Effector CD4-positive, alpha-beta T cell (primary cell): ENCODE measurements at places on chromosomes 1 and 21.

GRCh38 chr1:192639607-192640368, 3.8 kb downstream of the RGS13 start:
- no peak for DNase-seq

- no peak for DNase-seq
These were observed 170.7 kb upstream of the POU3F1 start for GRCh38 chr1:38217316-38217715.

DNA sequence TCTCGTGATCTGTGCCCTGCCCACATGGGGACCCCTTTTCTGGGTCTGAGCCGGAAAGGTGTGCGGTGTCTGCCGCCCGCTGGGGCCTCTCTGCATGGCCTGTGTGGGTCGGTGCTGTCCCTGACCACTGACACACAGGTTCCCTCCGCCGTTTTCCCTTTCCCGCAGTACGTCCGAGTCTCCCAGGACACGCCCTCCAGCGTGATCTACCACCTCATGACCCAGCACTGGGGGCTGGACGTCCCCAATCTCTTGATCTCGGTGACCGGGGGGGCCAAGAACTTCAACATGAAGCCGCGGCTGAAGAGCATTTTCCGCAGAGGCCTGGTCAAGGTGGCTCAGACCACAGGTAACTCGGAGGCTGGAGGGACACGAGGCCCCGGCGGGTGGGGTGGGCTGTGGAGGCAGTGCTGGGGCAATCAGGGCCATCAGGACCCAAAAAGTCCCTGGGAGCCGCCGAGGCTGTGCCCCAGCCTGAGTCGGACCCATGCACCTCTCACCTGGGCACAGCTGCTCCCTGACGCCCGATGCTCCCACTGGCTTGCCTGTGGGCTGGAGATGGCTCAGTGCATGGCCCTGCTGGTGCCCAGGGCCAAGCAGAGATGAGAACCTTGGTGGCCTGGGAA, 13.3 kb downstream of the TRPM2 start:
- DNase-seq = no peak

- DNase-seq = no peak
These were observed 226.7 kb downstream of the KCNT2 start for GRCh38 chr1:196381544-196381943.

GRCh38 chr1:181184621-181185020, 96.1 kb downstream of the IER5 start:
- DNase-seq = no peak

GRCh38 chr1:201274616-201275252, 8.6 kb upstream of the PKP1 start:
- DNase-seq = no peak

DNA sequence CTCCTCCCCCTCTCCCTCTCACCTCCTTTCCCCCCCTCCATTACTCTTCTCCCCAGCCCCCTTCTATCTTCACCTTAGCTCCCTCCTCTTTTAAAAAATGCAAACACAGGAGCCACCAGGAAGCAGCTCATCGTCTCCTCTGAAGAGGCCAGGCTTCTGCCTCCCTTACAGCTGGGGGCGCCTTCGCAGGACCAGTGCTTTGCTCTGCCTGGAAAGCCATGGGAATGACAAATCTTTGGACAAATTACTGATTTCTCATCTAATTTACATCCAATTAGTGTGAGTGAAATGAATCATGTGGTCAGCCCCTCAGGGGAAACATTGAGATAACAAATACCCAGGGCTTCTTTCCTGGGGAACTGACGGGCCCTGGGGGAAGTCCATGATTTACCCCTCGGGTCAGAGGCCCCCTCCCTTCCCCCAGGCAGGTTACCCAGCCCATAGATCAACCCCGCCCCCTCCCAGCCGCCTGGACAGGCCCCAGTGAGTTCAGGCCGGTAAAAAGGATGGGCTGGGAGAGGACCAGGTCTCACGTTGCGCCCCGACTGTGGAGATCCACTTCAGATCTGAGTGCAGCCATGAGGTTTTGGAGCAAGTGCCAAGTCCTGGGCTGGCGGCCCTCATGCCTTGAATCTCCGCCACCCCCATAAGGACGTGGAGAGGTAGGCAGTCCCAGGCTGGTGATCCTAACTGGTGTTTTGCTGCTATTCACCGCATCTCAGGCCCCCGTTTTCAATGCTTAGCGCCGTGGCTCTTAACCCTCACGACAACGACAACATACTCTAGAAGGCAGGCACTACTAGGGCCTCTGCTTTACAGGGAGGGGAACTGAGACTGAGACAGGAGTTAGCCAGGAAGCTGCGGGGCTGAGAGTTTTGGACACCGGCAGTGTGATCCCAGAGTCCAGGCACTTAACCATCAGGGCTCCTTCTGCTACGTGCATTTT, 300.8 kb downstream of the RRAGC start:
- DNase-seq = peak; percentile 3

GRCh38 chr21:28714777-28715464, 277.8 kb downstream of the LTN1 start:
- no peak for DNase-seq

DNA sequence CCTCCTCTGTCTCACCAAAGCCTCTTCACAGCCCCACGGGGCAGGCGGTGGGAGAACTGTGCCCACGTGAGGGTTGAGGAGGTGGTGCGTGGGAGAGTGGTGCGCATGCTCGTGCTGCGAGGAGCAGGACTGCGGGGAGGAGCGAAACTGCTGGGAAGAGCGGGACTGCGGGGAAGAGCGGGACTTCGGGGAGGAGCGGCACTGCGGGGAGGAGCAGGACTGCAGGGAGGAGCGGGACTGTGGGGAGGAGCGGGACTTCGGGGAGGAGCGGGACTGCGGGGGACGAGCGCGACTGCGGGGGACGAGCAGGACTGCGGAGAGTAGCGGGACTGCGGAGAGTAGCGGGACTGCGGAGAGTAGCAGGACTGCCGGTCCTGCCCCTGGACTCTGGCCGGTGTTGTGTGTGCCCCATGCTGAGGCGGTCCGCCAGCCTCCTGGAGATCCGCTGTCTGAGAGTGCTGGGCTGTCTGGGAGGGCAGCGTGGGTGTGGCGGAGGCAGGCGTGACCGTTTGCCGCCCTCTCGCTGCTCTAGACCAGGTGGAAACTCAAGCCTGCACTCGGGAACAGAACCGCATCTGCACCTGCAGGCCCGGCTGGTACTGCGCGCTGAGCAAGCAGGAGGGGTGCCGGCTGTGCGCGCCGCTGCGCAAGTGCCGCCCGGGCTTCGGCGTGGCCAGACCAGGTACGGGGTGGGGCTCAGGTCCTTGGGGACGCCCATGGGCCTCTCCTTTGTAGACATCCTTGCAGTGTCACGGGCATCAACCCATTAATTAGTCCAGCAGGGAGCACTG, 24.6 kb downstream of the TNFRSF1B start:
- no peak for DNase-seq

- no peak for DNase-seq
These were observed 154.4 kb upstream of the ZNF644 start for GRCh38 chr1:91176250-91176649.

- DNase-seq = no peak
These were observed 164.8 kb downstream of the TNFSF18 start for GRCh38 chr1:172885971-172886370.

DNA sequence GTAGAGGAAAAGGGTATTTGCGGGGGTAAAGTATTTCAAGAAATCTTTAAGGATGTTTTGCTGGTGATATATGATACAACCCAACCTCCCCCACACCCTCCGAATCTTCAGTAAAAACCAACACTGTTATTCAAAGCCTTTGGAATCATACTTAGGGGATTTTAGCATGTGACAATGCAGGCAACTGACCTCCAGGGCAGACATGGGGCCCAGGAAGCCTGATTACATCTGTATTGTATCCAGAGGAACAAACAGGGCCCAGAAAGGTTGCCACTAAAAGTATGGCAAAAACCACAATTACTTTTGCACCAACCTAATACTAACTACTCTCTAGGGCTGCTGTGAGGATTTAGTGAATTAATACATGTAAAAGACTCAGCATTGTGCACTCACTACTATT, 43.9 kb upstream of the CNN3 start:
- DNase-seq = no peak

DNA sequence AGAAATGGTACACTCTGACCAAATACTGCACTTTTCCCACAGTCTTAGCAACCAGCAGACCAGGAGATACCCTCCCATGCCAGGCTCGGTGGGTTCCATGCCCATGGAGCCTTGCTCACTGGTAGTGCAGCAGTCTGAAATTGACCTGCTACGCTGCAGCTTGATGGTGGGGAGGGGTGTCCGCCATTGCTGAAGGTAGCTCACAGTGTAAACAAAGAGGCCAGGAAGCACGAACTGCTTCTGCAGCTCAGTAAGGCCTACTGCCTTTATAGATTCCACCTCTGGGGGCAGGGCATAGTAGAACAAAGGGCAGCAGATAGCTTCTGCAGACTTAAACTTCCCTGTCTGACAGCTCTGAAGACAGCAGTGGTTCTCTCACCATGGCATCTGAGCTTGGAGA, 12.3 kb upstream of the IFI44L start:
- DNase-seq = no peak

DNA sequence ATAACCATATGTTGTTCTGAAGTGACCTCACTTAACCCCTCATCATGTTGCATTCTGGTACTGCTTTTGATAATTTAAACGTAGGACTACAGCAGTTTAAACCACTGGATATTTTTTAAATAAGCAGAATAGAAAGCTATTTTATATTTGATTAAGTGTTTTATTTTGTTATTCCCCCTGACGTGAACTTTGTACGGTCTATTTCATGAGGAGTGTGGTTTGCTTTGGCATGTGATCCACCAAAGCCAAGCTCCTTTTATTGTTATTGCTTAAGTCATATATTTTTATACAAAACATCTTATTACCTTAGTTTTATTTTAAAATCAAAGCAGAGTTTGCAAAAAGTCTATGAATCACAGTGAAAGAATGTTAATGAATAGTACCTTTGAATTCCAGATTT, 101.4 kb upstream of the L1TD1 start:
- no peak for DNase-seq

DNA sequence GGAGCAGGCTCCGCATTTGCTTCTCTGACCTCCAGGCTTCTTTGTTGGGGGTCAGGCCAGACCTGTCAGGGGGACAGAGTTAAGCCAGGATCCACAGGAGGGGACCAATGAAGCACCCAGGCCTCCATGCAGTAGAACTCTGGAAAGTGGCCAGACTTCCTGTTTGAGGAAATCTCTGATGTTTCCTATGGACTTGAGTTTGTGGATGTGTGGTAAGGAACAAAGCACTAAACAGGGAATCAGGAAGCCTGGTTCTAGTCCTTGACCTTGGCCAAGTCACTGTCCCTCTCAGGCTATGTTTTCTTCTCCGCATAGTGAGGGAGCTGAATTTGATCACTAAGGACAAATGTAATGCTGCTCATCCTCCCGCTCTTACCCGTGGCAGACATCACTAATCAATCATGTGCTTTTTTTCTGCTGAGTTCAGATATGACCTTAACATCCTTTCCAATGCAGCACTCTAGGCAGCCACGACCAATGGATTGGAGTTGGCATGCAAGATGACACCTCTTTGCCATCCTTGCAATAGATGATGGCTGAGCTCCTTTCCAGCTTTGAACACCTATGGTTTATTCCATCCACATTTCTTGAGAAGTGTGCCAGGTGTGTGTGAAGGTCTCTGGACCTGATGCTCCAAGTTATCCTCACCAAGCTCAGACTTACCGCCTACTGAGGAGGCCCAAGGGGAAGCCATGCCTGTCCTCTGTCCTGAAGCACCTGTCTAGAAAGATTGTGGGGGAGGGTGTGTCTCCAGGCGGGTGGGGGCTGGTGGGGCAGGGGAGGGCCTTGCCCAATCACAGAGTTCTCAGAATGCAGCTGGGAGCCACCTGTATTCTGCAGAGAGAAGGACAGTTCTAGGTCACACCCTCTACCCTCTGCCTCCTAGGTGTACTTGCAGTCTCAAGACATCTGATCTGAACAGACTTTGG, 9.9 kb downstream of the SH2D2A start:
- no peak for DNase-seq

- no peak for DNase-seq
These were observed 19.8 kb downstream of the RO60 start for GRCh38 chr1:193079187-193079586.

- DNase-seq = no peak
These were observed 37.2 kb downstream of the EVI5 start for GRCh38 chr1:92747735-92748134.

DNA sequence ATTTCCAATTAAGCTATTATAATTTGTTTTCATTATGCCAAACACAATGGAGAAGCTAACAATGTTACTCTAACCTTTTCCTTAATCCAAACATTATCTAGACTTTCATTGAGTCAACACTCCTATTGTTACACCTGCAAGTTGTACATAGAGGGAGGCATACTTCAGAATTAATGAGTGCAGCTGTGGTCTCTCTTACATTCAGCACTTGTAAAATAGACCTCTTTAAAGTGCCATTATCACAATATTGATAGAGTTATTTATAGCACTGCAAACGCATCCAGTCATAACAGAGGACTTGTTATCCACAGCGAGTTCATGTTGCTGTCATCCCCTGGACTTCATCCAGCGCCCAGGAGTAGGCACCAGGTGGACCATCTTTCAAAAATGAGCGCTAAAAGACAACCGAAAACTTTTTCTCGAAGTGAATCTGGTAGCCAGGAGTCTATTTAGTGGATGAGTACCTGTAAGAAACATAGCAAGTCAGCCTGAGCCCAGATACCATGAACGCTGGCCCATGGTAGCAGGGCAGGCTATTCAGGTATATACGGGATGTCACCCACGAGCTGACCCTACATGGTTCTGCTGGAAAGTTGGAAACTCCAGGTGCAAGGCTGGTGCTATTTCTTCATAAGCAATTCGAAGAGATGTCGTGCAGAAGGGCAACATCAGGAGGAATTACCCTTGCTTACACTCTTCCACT, 70.6 kb upstream of the NFIA start:
- DNase-seq = no peak
